Glomerular endothelial cell (primary cell): ENCODE measurements at places on chromosomes 7 and 10.

GRCh38 chr7:77315182-77315591 lies 101.0 kb downstream of the GSAP start:
- no peak for DNase-seq

DNA sequence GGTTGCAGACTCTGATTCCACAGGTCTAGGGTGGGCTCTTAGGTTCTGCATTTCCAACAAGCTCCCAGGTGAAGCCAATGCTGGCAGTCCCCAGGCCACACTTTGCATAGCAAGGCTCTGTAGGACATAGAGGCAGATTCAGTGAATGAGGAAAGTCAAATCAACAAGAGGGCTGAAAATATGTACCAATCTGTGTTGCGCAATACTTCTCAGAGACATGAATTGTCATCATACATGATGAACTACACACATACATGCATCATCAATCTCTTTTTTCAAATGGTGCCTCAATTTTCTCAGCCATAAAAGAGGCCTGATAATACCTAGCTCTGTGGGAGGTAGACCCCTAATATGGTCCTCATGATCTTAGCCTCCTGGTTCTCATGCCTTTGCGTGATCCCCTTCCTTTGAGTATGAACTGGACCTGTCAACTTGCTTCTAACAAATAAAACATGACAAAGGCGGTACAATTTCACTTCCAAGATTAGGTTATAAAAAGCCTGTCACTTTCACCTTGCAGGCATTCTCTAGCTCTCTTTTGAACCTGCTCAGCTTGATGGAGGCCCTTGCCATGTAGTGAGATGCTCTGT lies 49.0 kb downstream of the PIK3CG start:
- DNase-seq: no peak

- no peak for DNase-seq
These were observed 1.2 kb upstream of the MLLT10 start for GRCh38 chr10:21532694-21533466.

GRCh38 chr10:69538461-69538860 lies 34.8 kb downstream of the NEUROG3 start:
- DNase-seq: no peak

GRCh38 chr7:47654672-47655298 lies 72.9 kb upstream of the TNS3 start:
- DNase-seq: no peak

DNA sequence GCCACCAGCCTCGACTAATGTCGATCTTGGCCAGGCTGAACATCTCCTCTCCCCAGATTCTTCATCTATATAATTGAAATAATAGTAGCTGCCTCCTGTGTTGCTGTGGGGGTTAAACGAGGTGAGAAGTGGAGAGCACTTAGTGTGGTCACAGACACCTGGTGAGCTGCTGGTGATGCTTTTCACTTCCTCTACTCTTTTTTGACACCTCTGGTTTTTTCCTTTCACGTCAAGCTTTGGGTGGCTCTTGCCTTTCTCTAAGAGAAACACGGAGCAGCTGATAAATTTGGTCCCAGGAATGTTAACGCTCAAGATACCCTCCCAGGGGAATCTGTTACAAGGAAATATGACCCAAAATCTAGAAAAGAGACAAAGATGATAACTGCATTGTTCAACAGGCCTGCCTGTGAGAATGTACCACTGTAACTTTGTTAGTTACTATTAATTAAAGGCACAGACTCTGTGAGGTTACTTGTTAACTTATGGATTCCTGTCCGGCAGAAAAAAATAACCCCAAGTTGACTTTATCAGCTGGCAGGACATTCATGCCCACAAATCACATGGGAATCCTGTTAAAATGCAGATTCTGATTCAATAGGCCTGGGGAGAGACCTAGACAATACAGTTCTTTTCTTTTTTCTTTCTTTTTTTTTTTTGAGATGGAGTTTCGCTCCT lies 9.5 kb upstream of the NPFFR1 start:
- no peak for DNase-seq

- DNase-seq: no peak
These were observed 6.6 kb downstream of the PGAM2 start for GRCh38 chr7:44058759-44059218.

DNA sequence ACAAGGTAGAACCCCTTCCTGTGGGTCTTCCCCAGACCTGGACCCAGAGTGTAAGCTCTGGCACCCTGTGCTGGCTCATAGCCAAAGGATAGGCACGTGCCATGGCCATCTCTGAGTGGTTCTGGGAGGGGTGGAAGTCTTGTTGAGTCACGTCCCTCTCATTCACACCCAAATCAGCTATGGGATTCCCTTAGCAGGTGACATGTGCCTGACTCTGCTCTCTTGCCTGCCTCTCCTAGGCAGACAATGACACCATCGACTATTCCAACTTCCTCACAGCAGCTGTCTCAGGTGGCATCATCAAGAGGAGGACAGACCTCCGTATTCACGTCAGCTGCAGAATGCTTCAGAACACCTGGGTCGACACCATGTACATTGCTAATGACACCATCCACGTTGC lies 59.8 kb downstream of the C10orf120 start:
- DNase-seq: no peak

- peak; percentile 34 for DNase-seq
These were observed 599.2 kb upstream of the PCDH15 start for GRCh38 chr10:55400075-55400849.

DNA sequence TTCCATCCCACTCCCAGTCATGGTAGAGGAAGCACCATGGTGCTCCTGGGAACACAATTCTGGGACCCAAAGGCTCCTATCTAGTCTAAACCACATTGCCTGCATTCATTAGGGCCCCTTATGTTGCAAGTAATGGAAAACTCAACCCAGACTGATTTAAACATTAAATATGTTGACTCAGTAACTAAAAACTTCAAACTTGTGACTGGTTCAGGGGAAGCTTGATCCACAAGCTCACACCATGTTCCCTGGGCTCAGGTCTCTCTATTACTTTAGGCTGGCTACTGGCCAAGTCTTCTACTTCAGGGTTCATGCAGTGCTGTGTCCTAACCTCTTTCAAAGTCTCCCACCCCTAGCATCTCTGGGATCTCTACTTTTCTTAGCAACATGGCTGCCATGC lies 13.1 kb downstream of the WNT16 start:
- no peak for DNase-seq

DNA sequence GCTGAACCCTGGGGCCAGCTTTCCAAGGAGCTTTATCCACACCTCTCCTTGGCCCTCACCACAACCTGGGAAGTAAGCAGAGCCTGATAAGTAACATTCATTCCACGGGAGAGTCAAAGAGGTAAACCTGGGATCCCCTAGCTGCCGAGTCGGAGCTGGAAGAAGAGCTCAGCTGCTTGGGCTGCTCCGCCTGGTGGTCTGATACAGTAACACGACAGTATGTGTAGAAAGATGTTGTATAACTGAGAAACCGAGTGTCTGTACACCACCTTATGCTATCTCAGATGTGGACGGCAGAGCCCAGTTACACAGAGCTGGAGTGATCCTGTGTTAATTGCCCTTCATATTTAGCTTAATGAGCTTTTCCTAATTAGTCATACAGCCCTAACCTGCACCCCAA lies 151.3 kb upstream of the KMT2E start:
- DNase-seq: no peak

GRCh38 chr7:30028749-30029635 lies 780 bp downstream of the PLEKHA8 start:
- no peak for DNase-seq

DNA sequence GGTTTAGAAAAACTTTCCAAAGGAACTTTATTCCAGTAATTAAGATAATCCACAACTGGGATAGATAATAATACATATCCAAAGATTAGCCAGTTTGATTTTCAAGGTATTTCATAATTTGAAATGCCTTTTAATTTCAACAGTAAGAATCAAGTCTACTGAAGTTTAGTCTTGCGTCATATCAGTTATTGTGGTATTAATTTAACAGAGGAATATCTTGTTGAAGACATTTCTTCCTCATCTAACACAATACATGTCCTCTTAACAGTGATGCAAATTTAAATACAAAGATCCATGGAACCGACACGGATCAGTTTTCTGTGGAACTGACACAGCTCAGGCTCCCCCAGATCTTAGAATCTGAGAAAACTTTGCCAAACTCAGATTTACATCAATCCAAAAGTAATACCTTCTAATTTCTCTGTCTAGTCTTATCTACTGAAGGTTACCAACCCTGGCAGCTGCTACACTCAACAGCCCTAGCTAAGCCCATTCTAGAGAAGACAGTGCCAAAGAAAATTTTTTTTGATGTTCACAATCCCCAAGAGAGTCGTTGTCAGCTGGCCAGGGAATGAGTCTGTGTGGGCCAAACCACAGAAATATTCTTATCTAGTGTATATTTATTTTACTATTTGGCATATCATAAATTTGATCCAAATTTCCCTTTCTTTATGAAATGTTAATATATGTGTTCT lies 365.2 kb upstream of the MEOX2 start:
- no peak for DNase-seq

- no peak for DNase-seq
These were observed 9.3 kb downstream of the OSBPL3 start for GRCh38 chr7:24970676-24971075.

- DNase-seq: no peak
These were observed 11.5 kb upstream of the OGA start for GRCh38 chr10:101829561-101830315.

- no peak for DNase-seq
These were observed 14.4 kb downstream of the WEE2 start for GRCh38 chr7:141722529-141722928.

GRCh38 chr7:26616235-26616634 lies 248.2 kb downstream of the SKAP2 start:
- no peak for DNase-seq

DNA sequence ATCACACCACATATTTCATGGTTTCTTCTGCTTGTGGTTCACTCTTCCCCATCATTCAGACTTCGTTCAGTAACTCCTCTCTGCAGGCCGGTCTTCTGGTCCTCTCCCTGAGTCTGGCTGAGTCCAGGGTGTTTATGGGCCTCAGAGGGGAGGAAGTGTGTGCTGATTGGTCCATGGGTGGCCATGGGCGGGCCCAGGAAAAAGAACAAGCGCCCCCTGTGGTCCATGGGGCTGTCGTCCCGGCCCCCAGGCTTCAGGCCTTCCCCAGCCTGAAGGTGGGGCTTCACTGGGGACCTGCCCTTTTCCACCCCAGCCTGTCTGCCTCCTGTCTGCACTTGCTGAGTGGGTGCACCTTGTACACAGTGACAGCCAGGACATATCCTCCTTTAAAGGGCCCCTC lies 123.7 kb downstream of the VIPR2 start:
- DNase-seq: no peak

DNA sequence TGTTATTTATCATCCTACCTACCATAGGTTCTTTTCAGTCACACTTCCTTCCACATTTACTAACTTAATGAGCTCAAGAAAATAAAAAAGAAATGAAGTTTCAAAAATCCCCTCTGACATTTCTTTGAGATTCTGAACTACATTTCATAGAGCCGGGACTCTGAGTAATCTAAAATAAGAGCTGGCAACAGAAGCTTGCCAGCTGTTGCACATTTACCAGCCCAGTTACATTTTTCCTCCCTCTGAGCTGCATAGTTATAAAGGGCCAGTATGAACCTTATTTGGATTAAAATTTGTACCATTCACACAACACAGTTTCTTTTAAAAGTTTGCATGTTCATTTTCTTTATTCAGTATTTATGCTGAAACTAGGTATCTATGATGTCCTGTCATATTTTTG lies 119.5 kb upstream of the CAV2 start:
- no peak for DNase-seq

- DNase-seq: no peak
These were observed 159.0 kb upstream of the SHH start for GRCh38 chr7:155971180-155971770.

DNA sequence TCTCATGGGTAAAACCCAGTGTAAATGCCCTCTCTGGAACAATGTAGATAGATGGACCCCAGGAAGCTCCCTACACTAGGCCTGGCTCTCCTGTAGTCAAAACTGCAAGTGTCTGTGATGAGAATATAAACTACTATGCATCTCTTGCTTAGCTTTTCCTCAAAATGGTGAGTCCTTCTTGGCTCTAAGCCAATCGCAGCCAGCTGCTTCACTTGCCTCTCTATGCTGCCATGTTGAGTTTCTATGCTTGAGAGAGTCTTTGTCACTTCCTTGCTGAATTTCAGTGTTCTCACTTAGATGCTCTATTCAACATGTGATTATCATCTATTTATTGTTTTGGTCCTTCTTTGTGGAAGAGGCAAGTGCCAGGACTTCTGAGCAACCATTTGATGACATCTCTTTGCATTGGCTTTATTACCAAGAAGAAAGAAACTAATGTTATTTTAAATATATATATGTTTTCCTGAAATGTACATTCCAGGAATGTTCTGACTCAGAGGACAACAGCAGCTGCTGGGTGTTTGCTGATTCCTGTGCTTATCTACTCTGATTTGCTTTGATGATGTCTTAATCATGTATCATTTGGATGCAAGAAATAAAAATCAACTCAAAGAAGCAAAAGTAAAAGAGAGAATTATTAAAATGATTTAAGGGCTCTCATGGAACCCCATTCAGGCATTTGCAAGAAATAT lies 16.6 kb downstream of the TAS2R40 start:
- DNase-seq: no peak

DNA sequence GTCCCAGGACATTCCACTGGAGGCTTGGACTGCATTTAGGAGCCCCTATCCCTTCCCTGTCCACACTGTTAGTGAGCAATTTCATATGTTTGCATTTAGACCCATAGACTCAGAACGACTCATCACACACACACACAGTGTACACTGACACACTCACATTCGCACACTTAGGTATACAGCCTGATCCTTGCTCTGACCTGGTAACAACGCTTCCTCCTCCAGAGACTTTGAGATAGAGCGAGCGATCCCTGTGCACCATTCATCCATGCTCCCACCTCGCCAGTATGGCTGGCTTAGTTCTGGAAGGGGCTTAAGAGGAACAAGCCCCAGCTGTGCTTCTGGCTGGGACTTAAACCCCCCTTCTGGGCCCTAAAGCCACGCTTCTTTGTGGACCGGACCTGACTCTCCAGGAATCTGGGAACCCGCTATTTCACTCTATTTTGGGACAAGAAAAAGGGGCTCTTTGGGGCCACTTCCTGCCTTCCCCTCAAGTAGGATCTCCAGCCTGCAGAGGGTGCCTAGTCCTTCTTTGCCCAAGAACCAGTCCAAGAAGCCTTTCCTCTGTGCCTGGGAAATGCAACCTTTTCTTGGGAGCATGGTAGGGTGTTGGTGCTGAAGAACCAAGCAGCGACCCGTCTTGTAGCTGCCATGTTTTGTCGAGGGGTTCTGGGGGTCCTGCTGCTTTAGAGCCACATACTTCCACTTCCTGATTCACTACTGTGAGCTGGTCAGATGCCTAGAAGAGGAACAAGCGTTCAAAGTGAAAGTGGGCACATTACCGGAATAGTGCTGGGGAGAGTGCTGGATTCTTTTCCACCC lies 1.1 kb upstream of the HOXA13 start:
- no peak for DNase-seq

DNA sequence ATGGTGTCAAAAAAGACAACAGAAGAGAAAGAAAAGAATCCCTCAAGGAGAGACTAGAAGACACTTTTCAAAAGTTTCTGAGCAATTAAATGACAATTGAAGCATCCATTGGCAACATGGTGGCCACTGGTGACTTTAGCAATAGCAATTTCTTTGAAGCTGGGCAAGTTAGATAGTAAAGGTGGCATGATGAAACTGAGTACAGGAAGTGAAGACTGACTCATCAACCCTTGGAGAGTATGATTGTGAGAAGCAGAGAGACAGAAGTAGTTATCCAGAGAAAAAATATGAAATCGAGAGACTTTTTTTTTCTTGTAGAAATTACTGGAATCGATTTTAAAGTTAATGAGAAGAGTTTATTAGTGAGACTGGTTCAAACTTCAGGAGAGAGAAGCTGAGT lies 52.5 kb downstream of the DGKB start:
- no peak for DNase-seq

GRCh38 chr10:71736570-71736952 lies 17.0 kb upstream of the C10orf105 start:
- DNase-seq: no peak
